Urothelium cell line (cell line): ENCODE measurements at places on chromosomes 5 and 9.
A peak's percentile ranks its signal among the peaks of the same experiment; 100 is the strongest.

- peak; percentile 37 for DNase-seq
These were observed 34.0 kb upstream of the PPP1R2B start for GRCh38 chr5:156815988-156816599.

GRCh38 chr9:71648453-71648852 is 119.9 kb downstream of the CEMIP2 start:
- DNase-seq = no peak

DNA sequence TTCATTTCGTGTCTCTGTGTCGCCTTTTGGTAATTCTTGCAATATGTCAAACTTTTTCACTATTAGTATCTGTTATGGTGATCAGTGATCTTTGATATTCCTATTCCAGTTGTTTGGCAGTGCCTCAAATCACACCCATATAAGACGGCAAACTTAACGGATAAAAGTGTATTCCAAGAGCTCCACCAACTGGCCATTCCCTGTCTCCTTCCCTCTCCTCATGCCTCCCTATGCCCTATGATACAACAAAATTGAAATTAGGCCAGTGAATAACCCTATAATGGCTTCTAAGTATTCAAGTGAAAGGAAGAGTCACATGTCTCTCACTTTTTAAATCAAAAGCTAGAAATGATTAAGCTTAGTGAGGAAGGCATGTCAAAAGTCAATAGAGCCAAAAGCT is 74.8 kb downstream of the CDK5RAP2 start:
- no peak for DNase-seq

- DNase-seq = no peak
These were observed 21.6 kb downstream of the UBAC1 start for GRCh38 chr9:135939351-135940265.

DNA sequence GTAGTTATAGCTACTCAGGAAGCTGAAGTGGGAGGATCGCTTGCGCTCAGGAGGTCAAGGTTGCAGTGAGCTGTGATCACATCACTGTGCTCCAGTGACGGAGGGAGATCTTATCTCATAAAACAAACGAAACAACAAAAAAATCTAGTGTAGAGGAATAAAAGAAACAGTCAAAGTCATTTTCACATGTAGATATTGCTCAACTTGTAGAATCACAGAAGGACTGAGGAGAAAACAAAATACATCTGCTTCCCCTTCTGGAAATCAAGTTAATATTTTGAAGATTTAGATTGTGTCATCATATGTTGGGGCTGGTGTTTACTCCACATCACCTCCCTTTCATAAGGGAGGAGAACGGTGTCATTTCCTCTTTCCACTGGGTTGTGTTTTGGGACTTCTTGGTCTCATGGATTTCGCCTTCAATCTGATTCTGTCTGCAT is 8.2 kb upstream of the SLC46A2 start:
- no peak for DNase-seq

- DNase-seq = peak; percentile 47
These were observed 32.7 kb downstream of the TMEFF1 start for GRCh38 chr9:100505564-100506159.

DNA sequence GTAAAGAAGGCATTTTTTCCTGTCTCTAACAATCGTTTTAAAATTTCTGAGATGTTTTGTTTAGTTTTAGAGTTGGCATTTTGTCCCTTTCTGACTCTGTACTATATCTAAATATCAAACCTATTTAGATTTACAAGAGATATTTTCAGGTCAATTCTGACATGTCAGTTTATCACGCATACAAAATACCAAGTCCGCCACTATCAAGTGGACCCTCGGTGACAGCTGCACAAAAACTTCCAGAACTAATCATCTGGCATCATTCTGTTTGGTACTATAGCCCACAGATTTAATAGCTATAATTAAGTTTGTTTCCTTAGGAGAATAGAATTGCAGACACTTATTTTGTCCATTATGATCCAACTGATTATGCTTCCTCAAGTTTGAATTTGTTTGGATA is 1278.2 kb downstream of the CDH12 start:
- no peak for DNase-seq

GRCh38 chr5:91166059-91166807 is 216.9 kb downstream of the ARRDC3 start:
- no peak for DNase-seq

DNA sequence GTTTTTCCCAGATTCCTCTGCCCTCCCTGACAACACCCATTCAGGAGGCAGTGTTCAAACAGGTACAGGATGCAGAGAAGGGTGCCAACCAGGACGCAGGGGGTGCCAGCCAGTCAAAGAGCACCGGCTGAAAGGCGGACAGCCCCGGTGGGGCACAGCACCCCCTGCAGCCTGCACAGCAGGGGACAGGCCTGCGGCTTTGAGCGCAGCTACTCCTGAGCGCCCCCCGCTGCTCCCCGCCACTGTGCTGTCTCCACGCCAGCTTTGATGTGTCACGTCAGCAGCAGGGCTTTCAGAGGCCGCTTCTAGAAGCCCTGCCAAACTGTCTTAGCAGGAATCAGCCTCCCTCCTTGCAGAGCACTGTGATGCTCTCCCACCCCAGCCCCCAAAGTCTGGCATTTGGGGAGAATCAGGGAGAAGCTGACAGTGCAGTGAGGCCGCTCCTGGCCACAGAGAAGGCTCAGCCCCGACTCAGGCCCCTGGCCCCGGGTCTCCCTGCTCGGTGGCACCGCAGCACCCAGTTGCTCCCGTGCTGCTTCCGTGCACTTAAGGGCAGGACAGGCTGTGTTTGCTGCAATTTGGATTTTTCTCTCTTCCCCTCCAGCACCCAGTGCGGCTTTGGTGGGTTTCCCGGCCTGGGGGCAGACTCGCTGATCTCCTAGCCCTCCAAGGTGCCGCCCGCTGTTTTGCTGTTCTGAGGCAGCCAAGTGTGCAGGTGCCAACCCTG is 20.3 kb downstream of the AK8 start:
- no peak for DNase-seq

- no peak for DNase-seq
These were observed 279.3 kb downstream of the ASTN2 start for GRCh38 chr9:117135501-117136098.

DNA sequence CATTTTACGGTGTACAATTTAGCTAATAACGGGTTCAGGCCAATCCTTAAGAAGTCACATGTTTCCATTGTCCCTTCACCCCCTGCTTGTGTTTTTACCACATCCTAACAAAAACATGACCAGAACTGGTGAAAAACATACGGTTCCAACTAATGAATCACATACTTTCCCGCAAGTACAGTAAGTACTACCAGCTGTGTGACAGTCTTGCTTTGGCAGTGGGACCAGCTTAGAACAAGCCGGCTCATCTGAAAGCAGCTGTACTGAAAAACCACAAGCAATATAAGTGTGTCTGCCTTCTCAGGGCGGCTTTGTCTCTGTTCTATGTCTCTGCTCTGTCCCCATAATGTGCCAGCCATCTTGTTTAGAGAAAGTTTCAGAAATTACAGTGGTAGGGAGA is 242.5 kb downstream of the BNC2 start:
- DNase-seq = peak; percentile 12

- DNase-seq = peak; percentile 54
These were observed 2.4 kb upstream of the TRIM7 start for GRCh38 chr5:181207214-181207959.

DNA sequence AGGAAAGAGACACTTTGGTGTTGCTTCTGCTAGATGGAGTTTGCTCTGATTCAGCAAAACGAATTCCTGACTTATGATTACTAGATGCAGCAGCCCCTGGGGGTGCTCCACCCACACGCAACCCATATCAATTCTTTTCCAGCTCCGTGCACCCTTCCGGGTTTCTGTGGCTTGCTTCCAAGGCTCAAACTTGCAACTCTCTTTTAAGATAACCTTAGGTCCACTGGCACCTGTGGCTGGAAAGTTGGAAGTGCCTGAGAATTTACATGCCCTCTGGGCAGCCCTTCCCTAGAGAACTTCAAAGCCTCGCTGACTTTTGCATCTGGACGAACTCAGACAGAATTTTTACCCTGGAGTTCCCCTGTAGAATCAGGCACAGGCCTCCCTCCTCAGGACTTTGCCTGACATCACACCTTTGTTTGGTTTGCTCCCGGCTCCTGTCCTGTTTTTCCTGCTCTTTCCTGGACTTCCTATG is 224.9 kb downstream of the SNX18 start:
- DNase-seq = peak; percentile 43

GRCh38 chr5:135600971-135601381 is 22.2 kb upstream of the CXCL14 start:
- DNase-seq = no peak

GRCh38 chr5:37668524-37669047 is 171.3 kb downstream of the GDNF start:
- DNase-seq = peak; percentile 93

- DNase-seq = no peak
These were observed 34.3 kb downstream of the FAT2 start for GRCh38 chr5:151556806-151557205.

- DNase-seq = no peak
These were observed 163.2 kb upstream of the S1PR3 start for GRCh38 chr9:88828018-88828417.

DNA sequence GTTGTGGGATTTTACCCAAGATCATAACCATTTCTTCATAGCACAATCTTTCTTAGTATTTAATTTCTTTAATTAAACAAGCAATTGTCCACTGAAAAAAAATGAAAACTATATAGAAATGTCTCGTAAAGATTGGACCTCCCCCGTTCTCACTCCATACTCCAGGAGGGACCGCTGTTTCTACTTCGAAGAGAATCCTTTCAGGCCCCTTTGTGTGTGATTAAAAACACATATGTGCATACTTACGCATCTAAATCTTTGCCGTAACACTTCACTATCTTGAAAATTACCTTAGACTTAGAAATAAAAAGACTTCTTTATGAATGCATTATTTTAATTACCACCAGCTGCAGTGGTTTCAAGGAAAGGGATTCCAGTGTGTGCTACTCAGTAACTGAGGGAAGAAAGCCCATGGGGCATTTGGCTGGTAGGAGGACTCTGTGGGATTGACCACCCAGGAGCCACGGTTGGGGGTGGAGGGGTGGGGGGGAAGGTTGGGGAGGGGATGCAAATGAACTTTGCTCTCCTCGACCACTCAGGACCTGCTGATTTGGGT is 209.1 kb downstream of the FAM114A2 start:
- no peak for DNase-seq

DNA sequence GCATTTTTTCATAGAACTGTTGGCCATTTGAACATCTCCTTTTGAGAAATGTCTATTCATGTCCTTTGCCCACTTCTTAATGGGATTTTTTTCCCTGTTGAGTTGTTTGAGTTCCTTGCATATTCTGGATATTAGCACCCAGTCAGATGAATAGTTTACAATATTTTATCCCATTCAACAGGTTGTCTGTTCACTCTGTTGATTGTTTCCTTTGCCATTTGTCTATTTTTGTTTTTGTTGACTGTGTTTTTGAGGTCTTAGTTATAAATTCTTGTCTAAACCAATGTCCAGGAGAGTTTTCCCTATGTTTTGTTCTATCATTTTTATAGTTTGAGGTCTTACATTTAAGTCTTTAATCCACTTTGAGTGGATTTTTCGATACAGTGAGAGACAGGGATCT is 139.0 kb upstream of the TNPO1 start:
- DNase-seq = no peak

GRCh38 chr5:86101966-86102365 is 515.8 kb upstream of the COX7C start:
- no peak for DNase-seq

DNA sequence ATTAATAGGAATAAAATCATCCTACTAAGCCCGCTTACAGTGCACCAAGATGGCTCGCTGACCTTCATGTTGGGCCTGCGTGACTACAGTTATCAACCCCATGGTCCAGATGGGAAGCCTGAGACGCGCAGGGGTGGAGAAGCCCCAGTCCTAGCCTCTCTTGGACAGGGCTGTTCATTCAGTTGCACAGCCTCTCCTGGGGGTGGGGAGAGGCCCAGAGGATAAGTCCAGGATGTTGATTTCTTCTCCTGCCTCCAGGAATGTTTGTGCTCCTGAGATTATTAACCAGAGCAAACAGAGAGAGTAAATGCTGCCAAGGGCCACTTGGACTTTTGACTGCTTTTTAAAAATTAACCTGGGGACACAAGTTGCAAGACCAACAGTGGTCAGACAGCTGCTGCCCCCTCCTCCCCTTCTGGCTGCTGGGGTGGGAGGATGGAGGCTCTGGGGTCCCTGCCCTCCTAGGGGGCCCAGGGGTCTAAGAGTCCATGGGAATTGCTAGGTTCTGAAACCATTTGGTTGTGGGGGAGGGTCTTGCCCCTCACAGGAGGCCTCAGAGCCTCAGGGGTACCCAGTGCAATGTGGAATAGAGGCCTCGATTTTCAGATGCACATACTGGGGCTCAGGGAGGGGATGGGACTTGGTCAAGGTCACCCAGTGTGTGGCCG is 2.8 kb upstream of the AMBP start:
- DNase-seq = no peak

GRCh38 chr9:588981-589380 is 252.5 kb upstream of the DMRT1 start:
- DNase-seq = no peak
